ENCODE measurements at places on chromosomes 12 and 14. TPM values are rescaled to one million over a fixed set of nuclear protein-coding genes. Genes with fewer than 3 reads are reported as not detected.

MMP14 gene
- polyA plus RNA-seq = 148 TPM

COCH gene
- polyA plus RNA-seq = 4.4 TPM

MLEC gene
- polyA plus RNA-seq = 66.0 TPM

TAS2R8 gene
- polyA plus RNA-seq = not detected

NXPH4 gene
- polyA plus RNA-seq = 2.7 TPM

COQ10A gene
- polyA plus RNA-seq = 16.4 TPM

RTL1 gene
- polyA plus RNA-seq = 69.2 TPM

TRHDE gene
- polyA plus RNA-seq = 0.40 TPM
